ENCODE measurements at places on chromosomes 7 and 10. TPM values are rescaled to one million over a fixed set of nuclear protein-coding genes. Genes with fewer than 3 reads are reported as not detected.

DNA sequence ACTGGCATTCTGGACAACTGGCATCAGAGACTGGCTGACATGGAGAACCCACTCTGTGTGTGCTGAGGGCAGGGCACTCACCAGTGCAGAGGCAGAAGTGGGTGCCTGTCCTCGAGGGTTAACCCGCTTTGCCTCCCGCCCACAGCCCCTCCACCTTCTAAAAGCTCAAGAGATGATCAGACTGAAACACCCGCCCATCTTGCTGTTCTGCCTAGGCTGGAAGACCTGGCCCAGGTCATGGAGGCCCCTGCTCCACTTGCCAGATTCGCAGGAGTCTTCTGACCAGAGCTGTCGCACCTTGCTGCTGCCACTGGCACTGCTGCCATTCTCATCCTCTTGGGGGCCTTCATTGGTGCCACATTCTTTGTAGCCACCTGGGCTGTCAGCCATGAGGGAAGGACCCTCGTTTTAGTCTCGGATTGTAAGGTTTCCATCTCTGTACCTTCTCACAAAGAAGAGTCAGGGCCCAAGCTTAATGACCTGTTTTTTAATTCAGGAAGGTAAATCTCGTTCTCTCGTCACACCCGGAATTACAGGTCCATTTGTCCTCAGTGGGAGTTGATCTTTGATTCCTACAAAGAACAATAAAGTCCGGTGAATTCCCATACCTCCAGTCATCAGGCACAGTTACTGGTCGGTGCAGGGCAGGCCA is 1.9 kb downstream of the CYREN start:
- no peak for ATAC-seq

DNA sequence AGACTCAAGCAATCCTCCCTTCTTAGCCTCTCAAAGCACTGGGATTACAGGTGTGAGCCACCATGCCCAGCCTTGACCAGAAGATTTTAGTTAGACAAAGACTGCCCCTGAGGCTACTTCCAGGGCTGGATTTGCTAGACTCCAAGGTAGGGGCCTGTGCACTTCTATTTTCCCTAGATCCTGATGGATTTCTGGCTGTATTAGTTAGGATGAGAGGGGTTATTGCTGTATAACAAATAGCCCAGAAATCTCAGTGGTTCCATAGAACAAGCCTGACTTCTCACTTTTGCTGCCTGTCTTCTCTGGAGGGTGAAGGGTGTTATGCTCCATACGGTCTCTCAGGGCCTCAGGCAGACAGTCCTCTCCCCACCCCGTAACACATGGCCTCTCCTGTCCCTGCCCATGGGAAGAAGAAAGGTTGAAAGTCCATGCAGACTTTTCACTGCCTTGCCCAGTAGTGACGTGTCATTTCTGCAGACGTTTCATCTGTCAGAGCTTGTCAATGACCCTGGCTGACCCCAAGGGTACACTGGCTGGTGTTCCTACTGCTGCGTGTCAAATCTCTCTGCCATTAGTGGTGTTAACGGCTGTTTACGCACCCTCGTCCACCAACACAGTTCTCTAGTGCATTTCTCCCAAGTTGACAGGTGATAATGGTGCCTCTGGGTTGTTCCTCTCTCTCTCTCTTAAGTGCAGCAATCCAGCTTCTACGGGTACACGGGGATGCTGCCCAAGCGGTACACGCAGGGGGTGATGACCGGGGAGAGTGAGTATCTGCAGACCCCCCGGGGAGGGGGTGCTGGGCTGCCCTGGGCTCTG is 11.6 kb downstream of the SLC29A4 start:
- ATAC-seq = no peak

DNA sequence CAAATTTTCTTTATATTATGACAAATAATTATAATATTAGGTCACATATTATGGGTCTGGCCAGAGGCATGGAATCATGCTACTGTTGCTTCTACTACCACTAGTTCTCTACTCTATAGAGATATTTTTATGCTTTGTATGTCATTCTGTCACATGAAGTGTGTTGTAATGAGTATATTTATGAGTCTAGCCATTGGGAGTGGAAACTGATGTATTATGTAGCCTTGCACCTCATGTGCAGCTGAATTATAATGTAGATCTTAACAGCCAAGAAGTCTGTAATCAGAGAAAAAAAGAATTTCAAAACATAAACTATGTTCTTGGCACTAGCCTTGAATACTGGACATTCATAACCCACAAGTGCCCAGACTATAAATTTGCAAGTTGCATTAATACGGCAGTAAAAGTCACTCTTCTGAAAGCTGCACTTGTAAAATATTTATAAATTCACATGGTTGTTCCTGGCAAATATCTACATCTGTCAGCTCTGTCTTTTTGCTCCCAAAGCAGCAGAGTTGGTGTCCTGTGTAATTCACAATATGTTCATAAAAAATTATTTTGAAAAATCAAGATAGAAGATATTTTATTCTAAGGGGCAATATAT is 48.6 kb upstream of the SKAP2 start:
- ATAC-seq = no peak

DNA sequence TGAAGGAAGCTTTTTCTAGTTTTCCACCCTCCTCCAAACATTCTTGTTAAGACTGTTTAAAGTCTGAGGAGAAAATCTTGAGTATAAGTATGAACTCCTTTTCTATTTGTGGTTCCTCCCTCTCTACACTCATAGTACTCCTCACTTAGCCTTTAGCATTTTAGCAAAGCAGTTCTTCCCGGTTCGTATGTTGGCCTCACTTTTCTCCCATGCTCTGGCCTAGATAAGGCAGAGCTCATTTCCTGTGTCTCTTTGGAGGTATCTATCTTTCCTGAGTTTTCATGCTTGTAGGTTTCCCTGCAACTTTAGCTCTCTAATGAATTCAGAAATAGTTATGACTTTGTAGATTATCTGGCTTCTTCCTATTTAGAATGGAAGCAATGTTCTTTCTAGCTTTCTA is 5.9 kb upstream of the OR2F1 start:
- no peak for ATAC-seq

- no peak for ATAC-seq
Observed at GRCh38 chr7:2202361-2202761, 30.4 kb downstream of the MAD1L1 start.

DNA sequence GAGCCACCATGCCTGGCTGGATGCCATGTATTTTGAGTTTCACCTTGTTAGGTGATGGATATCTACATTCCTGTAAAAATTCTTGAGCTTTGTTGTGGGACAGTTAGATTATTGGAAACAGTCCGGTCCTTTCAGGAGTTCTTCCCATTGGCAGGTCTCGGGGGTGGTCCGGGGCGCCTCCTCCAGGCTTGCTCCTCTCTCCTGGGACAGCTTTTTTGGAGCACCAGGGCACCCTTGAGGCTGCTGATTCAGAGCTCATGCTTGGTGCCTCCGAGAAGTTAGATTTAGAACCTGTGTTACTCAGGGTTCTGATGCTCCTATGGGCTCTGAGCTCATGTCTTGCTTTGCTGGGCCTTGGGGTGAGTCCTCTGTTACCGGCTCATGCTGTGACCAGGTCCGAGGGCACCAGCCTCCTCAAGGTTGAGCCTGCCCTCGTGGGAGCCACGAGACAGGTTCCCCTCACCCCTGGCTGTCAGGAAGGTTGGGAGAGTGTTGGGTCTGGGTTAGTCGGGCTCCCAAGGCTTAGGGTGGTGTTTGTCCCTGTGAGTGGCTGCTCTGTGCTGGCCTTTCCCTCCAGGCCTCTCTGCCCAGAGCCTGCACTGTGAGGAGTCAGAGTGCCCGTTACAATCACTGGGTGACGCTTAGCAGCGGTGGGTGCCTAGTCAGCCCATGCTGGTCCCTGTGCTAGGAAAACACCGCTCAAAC is 6.0 kb downstream of the SPRN start:
- no peak for ATAC-seq

DNA sequence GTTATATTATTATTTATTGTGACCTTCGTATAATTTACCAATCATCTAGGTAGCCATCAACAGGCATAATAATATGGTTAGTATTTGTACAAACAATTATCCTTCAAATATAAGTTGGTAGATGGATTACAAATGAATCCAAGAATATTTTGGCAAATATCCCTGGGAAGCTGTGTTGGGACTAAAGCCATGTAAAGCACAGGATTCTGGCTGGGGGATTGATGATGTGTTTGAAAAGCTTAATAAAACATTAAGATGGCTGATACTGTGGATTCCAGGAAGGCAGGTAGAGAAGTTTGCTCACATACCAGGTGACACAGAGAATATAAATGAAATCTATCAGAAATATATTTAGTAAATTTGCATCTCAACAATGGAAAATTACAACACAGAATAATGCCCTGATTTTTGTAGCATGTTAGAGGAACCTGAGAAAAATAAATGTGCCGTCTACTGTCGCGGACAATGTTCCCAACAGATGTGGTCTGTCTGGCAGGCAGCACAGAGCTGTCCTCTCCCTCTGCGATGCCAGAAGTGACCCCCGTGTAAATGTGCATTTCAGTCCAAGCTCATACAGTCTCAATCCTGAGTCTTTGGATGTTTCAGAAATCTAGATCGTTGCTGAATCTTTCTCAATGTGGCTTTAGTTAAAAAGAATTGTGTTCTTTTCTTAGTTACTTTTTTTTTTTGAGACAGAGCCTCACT is 125.0 kb downstream of the TEX36 start:
- ATAC-seq = no peak

DNA sequence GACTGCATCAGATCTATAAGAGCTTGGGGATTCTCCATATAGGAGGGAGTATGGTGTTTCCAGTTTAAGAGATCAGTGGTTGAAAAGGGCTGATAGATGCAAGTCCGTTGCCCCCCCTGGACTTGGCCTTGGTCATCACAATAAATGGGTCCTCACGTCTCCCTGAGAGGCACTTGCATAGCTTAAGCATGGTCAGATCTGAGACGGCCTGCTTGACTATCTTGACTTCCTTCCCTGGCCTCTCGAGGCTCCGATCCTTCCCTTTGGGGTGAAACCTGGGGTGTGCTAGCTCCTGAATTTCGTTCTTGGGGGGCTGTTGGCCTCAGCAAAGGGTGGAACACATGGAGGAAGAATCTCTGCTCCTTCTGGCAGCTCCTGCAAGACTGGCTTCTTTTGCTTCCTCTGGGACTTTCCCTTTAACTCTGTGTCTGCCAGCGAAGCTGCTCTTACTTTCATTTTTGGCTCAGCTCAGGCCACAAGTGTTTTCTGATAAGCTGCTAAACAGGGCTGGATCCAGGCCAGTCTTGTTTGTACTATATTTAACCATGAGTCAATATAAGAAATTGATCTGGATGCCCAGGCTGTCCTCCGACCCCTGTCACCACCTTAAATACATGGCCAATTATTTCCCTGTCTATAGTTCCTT is 11.2 kb upstream of the ZNF485 start:
- ATAC-seq = peak; percentile 75

- no peak for ATAC-seq
Observed at GRCh38 chr10:131702531-131703356, 198.1 kb upstream of the PPP2R2D start.

- ATAC-seq = no peak
Observed at GRCh38 chr7:80847895-80848294, 71.0 kb downstream of the SEMA3C start.

DNA sequence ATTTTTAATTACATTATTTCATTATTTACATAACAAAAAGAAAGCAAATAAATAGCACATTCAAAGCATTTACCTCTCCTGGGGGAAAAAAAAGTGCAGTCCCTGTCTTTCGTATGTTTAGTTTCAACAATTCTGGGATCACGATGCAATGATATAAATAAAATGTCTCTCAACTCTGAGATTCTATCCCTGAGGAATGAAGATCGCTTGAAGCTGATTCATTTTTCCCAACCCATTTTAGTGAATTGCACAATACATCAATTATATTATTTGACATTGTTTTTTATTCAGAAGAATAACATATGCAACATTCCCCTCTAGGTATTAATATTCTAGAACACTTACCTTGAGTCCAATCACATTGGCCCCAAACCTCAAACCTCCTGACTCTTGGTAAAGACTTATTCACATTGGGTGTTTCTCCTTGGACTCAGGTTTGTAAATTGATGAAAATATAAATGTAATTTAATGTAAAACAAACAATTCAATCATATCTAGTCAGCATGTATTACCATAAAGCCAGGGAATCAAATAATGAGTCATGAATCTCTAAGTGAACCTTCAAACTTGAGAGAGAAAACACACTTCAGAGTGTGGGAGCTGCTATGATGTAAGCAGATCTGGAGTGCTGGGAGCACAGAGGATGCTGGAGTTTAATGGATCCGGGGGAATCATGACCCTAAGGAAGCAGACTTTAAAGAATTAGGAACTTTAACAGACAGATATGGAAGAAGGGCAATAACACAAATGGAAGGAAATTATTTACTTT is 5.3 kb upstream of the SCIN start:
- no peak for ATAC-seq

DNA sequence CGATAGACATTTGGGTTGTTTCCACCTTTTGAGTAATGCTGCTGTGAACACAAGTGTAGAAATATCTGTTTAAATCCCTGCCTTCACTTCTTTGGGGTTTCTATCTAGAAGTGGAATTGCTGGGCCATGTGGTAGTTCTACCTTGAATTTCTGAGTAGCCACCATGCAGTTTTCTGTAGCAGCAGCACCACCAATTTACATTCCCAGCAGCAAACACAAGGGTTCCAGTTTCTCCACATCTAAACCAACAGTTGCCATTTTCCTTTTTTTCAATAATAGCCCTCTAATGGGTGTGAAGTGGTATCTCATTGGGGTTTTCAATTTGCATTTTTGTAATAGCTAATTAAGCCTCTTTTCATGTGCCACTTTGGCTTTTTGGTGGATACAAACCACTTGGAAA is 209.8 kb downstream of the CCDC3 start:
- no peak for ATAC-seq

- no peak for ATAC-seq
Observed at GRCh38 chr7:27169658-27170425, 4.3 kb downstream of the HOXA10 start.

DNA sequence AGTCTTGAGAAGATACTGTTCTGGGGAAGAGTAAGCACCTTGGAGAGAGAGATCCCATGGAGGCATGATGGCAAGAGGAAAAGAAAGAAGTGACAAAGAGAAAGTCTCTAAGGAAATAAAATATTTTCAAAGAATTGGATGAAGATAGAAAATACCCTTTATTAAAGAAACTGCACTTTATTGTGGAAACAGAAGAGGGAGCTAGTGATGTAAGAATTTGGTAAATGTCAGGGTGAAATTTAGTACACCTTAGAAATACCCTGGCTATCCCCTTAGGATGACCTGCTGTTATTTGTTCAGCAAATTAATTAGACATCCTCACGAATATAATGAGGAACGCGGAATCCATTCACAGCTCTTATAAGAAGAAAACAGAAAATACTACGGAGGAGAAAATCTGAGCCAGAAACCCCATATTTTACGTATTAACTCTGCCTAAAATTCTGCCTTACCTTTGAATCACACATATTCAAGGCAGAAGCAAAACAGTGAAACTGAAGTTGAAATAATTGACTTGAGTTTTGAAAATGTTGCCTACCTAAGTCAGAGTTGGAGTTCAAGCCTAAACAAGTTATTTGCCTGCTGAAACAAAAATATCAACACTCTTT is 90.7 kb downstream of the TFPI2 start:
- ATAC-seq = no peak

GRCh38 chr10:130105724-130106123 is 4.9 kb downstream of the C10orf143 start:
- no peak for ATAC-seq

Gene SLC13A1
- not detected for total RNA-seq

Gene CAV1
- 1.2 TPM for total RNA-seq

Gene OR9A2
- not detected for total RNA-seq

Gene CUEDC2
- 58.5 TPM for total RNA-seq

Gene TRRAP
- 69.5 TPM for total RNA-seq

Gene SLC39A12
- not detected for total RNA-seq

Gene HSPA14
- total RNA-seq = 40.9 TPM

Gene ASIC3
- total RNA-seq = 9.0 TPM

Gene TRDMT1
- total RNA-seq = 6.7 TPM

Gene FAM25G
- total RNA-seq = not detected

Gene ZNF518A
- 17.3 TPM for total RNA-seq

Gene KCNMA1
- total RNA-seq = 0.56 TPM

Gene PTPN20
- total RNA-seq = 0.85 TPM

Gene RARRES2
- total RNA-seq = not detected

Gene LMOD2
- not detected for total RNA-seq
